RKO (cell line): ENCODE measurements at places on chromosomes 2 and 18.

DNA sequence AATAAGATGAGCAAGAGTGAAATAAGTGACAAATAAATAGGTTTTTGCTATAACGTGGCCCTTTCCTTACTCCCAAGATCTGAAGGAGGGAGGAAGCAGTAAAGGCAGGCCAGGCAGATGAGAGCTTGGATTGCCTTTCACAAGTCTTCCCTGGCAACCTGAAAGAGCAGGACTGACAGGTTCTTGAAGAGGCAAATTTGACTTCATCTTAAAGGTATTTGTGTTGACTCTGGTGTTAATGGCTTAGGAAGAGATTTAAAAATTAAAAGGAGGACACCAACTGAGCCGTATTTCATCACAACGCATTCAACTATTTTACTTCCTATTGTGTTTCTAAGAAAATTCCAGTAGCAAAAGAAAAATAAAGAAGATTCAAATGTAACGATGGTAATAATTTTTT, 3.2 kb downstream of the STRN start:
- DNase-seq: no peak

DNA sequence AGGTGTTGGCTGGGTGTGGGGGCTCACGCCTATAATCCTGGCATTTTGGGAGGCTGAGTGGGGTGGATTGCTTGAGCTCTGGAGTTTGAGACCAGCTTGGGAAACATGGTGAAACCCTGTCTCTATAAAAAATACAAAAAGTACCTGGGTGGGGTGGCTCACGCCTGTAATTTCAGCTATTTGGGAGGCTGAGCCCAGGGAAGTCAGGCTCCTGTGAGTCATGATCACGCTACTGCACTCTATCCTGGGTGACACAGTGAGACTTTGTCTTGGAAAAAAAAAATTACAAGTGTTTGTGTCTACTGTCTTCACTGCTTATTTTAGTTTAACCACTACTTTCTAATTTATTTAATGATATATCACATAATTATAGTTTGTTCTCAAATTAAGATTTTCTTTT, 62.7 kb upstream of the DOCK10 start:
- no peak for DNase-seq

GRCh38 chr2:99857867-99858444, 284.4 kb downstream of the AFF3 start:
- no peak for DNase-seq

GRCh38 chr18:56593906-56594305, 44.5 kb downstream of the TXNL1 start:
- peak; percentile 20 for DNase-seq

DNA sequence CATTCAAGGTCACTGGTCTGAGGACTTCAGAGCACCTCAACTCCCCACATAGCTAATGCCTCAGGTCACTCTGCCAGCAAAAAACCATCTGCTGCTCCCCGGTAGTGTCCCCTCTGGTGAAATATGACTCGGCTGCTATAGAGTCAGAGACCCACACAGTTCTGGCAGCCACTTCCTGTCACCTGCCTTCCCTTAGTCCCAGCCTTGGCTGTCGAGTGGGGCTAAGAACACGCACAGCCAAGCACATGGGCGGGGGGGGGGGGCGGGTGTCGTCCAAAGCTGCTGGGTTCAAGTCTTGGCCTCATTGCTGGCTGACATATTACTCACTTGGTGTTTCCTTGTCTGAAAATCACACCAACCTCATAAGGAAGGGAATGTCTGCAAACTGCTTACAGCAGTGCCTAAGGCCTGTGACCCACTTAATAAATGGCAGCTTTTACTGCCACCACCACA, 37.5 kb downstream of the POLR1A start:
- DNase-seq: no peak

GRCh38 chr2:48829036-48829435, 73.5 kb upstream of the LHCGR start:
- no peak for DNase-seq

DNA sequence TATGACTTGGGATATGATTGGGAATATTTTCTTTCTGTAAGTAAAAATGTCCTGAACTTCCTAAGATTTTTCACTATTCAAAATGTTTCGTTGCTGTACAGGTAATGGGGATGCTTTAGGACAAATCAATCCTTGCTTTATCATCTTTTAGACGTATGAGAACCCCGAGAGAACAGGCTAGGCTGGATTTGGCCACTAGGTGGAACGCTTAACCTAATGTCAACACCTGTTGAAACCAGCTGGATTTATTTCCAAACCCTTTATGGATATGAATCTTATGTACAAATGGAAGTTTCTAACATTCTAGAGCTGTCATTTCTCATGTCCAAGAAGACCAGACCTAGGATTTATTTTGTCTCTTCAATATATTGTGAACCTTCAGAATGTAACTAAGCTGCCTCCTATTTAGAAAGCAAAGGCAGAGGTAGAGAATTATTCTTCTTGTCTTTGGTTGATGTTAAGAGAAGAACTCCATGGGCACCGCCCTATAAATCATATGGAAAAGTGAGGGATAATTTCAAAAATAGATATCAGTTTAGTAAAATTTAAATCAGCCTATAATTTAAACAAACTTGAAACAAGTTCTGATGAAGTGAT, 96.7 kb downstream of the PMAIP1 start:
- peak; percentile 52 for DNase-seq

DNA sequence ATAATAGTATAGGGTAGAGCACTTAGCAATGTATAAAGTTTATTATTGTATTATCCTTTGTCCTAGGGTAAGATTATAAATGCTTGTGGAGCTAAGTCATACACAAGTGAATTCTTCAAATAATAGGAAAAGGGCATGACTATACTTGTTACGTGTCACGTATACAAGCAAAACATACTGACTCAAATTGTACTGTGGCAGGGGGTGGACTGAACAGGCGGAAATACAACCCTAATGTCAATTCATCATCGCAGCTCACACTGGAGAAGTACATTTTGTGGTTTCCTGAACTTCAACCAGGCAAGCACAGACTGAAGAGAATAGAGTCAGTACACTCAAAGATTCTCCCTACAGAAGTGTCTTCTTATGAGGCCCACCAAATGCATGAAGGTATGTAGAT, 201.0 kb downstream of the MBD2 start:
- peak; percentile 5 for DNase-seq

DNA sequence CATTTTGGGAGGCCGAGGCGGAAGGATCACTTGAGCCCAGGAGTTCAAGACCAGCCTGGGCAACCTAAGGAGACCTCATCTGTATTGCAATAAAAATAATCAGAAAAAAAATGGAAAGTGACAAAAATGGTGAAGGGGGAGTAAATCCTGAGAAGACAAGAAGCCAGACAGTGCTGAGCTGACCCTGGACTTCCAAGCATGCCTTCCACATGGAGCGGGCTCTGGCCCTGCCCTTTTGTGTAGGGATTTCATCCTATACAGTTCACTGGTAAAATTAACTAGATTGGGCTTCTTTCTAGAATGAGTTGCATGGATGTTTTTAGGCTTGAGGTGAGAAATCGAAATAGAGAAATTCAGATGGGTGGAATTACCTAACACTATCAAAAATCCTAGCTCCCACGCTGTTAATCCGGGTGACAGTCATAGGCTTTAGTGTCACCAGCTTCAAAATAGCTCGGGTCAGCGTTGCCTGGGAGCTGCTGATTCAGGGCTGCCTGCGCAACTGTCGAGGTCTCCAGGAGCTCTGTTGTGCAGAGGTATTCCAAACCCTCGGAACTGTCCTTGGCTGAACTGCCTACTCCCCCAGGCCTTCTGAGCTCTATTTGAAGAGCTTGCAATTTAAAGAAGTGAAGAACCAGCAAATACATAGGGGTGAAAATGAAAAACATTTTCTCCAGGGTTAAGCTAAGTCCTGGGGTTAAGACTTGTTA, 21.5 kb upstream of the ZNF532 start:
- no peak for DNase-seq

- DNase-seq: no peak
These were observed 8.4 kb upstream of the SERPINB8 start for GRCh38 chr18:63961435-63961980.

GRCh38 chr2:55419233-55419678, 400 bp downstream of the CCDC88A start:
- DNase-seq: peak; percentile 69

DNA sequence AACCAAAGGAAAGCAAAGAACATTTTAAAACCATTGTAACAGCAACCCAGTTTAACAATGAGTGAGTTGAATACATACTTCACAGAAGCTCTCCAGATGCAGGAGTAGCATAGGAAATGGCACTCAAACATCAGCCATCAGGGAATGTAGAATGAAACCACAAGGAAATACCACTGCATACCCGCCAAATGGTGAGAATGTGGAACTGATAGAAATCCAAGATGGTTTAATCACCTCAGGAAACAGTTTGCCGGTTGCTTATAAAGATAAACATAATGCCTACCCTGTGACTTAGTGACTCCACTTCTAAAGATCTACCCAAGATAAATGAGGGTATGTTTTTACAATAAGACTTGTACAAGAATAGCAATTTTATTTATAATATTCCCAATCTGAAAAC, 132.0 kb downstream of the GALNT1 start:
- DNase-seq: no peak

GRCh38 chr2:72289283-72289682, 141.6 kb upstream of the CYP26B1 start:
- peak; percentile 11 for DNase-seq

GRCh38 chr2:241123816-241124536, 21.9 kb upstream of the MTERF4 start:
- DNase-seq: no peak

DNA sequence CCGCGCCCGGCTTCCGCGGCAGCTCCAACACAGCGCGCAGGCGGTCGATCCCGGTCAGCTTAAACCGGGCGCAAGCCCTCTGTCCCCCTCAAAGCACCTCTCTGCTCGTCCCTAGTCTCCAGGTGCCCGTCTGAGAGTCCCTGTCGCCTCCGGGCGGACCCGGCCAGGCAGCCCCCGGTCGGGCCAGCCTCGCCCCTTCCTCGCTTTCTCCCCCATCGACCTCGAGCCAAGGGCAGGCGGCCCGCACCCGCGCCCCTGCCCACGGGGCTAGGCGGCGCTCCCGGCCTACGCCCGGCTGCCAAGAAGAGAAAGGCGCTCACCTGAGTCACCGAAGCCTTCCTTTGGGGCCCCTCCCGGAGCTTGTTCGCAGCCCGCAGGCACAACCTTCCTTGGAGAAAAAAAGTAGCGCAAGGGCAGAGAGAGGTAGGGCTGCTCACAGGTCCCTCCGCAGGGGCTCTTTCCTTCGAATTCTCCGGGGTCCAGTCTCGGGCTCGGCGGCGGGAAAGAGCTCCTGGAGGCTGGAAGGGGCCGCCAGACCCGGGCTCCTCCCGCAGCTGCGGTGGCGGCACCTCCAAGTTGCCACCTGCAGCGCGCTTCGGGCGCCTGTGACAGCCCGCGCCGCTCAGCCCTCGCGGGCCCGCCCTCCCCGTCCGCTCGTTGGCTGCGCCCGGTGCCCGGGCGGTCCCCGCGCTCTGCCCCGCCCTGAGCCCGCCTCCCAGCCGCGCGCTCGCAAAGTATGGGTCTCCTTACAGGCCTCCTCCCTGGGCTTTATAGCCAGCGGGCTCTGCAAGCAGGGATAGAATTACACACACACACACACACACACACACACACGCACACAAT, 86.5 kb upstream of the EPB41L3 start:
- DNase-seq: no peak

- DNase-seq: no peak
These were observed 73.8 kb downstream of the MAP3K20 start for GRCh38 chr2:173149491-173149890.

DNA sequence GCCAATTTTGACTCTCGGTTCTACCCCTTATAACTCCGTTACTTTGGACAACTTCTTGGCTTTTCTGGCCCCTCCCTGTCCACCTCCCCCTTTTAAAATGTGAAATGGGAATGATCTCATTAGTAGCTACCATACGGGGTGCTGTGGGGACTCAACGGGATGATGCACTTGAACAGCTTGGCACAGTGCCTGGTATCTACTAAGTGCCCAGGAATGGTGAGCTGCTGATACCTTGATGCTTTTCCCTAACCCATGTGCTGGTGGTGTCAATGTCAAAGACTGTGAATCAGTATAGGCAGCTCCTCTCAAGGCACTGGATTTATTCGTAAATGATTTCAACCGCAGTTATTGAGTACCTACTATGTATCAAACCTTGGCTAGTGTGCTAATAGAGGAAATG, 204.2 kb downstream of the LOXHD1 start:
- peak; percentile 82 for DNase-seq

DNA sequence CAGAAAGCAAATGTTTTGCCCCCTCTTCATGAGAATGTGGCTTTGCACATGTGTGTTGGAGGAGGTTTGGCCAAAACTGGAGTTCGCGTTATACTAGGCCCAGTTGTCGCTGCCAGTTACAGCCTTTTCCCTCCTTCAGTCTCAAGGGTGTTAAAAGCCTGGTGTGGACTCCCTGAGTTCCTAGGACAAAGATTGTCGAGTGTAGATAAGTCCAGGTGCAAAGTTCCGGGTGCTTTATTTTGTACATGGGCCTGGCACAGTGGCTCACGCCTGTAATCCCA, 542 bp upstream of the RNF103 start:
- DNase-seq: no peak

GRCh38 chr2:168573128-168573903, 117.2 kb downstream of the CERS6 start:
- DNase-seq: no peak

DNA sequence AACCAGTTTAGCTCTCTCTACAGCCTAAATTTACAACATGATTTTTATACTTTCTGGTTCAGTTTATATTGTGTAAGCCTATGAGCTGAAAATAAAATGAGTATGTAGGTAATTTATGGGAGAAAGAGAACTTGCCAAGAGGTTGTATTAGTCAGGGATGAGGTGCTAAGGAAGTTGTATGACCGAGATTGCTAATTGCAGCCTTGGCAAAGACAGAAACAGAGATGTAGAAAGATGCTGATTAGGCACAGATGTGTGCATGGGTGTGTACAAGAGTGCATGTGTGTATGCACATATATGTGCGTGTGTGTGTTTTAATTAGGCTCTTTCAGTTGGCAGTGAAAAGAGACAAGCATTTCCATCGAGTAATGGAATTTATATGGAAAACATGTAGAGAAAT, 213.9 kb downstream of the FBXO15 start:
- no peak for DNase-seq

GRCh38 chr2:158184556-158185343, 83.1 kb downstream of the UPP2 start:
- DNase-seq: no peak

- no peak for DNase-seq
These were observed 510.3 kb upstream of the SETBP1 start for GRCh38 chr18:44170208-44170880.

DNA sequence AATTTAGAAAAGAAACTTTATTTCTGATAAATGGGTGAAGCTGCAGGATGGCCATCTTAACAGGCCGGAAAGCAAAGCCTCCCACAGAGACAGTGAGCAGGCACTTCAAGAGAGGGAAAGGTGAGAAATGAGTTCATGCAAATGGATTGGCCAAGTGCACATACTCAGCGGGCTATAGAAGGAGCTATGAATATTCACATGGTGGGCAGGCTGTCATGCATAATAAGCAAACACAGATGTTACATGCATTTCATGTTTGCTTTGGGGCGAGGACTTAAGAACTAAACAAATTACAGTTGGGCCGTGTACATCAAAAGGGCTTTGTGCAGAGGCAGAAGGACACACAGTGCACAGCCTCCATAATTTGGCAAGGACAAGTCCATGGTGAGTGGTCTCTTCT, 69.8 kb upstream of the MAL start:
- no peak for DNase-seq

GRCh38 chr2:7027956-7028655, 110.9 kb downstream of the RNF144A start:
- DNase-seq: no peak

- no peak for DNase-seq
These were observed 203.3 kb upstream of the SPOPL start for GRCh38 chr2:138298120-138298814.

- no peak for DNase-seq
These were observed 42.1 kb upstream of the REL start for GRCh38 chr2:60839126-60839813.
